ENCODE measurements at places on chromosomes 12 and 14.

DNA sequence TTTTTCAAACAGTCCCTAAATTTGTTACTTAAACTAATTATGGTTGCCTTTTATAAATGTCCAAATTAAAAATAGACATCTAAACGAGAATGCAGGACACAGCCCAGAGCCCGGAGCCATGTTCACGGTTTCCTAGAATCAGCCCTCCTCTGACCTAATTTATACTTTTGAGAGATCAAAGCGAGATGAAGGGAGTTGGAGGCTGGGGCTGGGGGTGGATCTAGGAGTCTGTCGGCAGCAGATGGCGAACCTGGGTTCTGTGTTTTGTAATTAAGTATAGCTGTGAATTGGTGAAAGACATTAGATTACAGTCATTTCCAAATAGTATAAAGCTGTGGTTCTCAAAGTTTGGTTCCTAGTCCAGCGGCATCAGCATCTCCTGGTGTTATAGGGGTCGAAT is 210.1 kb downstream of the SLC41A2 start:
- DNase-seq = peak; percentile 39

DNA sequence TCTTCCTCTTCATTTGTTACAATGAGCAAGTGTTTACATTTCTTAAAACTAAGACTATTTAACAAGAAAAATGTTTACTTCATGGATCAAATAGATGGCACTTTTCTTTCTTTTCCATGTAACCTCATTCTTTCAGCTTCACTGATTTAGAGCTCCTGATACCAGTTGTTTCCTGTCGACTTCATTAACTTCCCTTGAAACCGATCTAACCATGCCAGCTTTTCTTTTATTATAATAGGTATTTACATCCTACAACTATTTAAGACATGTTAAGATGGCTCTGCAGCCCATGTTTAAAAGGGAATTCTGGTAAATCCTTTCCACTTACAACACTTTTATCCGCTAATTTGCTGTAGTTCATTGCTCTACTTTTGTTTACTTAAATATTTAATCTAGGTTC is 107.3 kb upstream of the DCN start:
- no peak for DNase-seq

- no peak for DNase-seq
Measured at GRCh38 chr12:109881752-109882151, 1.4 kb upstream of the GLTP start.

DNA sequence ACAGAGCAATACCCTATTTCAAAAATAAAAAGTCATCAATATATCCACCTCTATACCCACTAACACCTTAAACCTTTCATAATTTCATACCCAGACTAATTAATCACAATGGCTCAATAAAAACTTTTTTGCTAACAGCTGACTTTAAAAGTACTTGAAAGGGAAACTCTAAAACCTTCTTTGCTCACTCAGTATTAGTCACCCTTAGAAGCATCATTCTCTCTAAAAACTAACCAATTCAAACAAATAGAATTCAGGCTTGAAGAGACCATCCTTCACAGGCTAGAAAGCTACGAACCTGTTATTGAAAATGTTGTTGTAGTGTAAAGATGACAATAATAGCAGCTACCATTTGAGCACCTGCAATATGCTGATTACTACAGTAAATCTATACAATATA is 37.2 kb downstream of the HECTD1 start:
- DNase-seq = no peak

- no peak for DNase-seq
Measured at GRCh38 chr12:52087961-52088820, 8.7 kb downstream of the SMIM41 start.

DNA sequence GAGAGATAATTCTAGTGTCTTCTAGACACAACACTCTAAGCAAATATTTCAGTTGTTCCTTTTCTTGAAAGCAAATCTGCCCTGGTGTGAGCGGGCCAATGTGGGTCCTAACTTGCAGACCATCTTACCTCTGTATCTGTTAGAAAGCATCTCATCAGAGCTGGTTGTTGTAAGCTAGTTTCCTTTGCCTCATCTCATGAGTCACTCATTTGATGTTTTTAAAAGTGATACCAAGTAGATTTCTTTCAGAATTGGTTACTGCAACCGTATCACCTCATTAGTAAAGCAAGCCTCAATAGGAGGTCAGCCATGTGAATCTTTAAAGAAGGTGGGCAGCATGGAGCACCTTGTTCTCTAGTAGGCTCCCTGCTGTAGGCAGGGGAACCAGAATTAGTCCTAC is 78.6 kb downstream of the DAAM1 start:
- no peak for DNase-seq

DNA sequence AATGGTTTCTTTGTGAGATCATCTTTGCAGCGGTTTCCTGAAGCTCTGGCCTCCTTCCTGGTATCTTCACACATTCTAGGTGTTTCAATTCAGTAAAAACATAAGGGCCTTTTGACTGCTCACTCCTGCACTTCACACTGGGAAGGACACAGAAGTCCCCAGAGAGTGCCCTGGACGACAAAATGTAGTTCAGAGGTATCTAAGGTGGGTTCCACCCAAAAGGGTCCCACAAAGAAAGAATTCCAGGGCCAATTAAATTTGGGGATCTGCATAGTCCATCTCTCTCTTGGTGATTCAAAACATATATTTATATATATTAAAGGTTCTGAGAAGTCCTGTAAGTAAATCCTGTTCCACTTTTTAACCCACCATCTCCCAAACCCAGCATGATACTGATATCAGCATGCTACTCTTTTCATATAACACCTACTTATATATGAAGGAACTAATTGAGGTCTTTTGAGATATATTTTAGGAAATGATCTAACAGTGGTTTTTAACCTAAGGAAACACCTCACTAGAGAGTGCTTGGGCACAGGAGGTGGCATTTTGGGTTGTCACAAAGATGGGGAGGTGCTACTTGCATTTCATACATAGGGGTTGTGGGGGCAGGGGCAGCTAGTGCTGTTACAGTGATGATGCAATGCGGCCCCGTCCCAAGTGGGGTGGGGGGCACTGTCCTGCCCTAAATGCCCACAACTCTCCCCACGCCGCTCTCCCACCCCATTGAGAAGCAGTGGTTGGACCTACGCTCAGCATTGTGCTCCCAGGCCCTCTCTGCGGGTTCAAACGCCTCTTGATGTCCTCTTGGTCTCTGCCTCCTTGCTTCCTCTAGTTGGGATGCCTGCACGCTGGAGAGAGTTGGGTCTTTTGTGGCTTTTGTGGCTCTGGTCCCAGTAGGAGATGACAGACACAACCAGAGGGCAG is 109.4 kb downstream of the ARF6 start:
- DNase-seq = peak; percentile 84

DNA sequence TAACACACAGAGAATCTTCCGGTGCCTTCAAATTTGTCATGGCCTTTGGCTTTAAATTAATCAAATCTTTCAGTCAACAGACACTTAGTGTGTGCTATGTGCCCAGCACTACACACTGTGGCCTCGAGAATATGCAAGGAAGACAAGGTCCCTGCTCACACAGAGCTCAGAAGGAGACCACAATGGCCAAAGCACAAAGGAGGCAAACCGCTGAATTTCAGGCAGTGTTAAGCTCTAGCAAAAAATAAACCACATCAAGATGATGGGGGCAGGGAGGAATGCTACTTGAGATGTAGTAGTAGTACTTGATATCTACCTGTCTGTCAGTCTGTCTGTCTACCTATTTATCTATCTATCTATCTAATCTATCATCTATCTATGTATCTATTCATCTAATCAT is 227.9 kb downstream of the TMEM132D start:
- DNase-seq = no peak

GRCh38 chr12:124222368-124223245 is 72.3 kb upstream of the RFLNA start:
- DNase-seq = no peak

- DNase-seq = no peak
Measured at GRCh38 chr14:55180434-55180833, 11.0 kb downstream of the DLGAP5 start.

DNA sequence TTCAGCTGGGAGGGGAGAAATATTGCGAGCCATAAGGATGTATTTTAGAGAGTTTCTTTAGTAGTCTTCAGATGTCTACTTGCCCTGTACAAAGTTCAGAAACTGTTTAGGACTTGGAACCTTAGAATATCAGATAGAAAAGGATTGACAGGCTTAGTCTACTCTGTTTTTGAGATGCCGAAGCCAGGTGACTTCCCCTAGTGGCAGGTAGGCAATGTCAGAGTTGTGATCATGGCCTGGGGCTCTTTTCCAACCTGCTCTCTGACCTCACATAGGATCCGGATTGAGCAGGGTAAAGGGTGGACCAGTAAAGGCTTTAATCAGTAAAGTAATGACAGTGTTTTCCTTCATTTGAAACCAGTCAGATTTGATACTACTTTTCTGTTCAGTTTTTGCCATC is 59.6 kb downstream of the PRKCH start:
- no peak for DNase-seq

- DNase-seq = peak; percentile 49
Measured at GRCh38 chr14:104870368-104871144, 5.5 kb downstream of the CEP170B start.

- no peak for DNase-seq
Measured at GRCh38 chr14:82854131-82854530, 1320.5 kb upstream of the SEL1L start.

GRCh38 chr12:46400406-46400805 is 27.8 kb upstream of the SLC38A2 start:
- no peak for DNase-seq

GRCh38 chr12:54398995-54399793 is 14.7 kb upstream of the ZNF385A start:
- peak; percentile 90 for DNase-seq

- DNase-seq = no peak
Measured at GRCh38 chr12:129190827-129191226, 337.5 kb downstream of the GLT1D1 start.

- DNase-seq = no peak
Measured at GRCh38 chr14:36662258-36662542, 540 bp downstream of the PAX9 start.

DNA sequence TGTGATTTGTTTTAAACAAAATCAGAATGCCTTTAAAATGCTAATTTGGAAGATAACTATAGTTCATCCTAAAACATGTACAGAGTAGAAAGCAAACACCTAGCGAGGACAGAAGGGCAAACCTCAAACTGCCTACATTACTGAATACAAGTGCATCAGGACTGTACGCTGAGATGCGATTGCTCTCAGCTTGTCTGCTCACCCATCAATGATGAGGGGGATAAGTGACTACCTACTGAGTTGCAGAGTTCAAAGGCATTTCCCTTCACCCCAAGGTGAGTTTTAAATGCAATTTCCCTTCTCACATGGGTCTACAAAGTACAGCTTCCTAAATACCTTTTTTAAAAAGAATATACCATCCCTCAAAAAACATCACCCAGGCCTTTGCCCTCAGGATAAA is 52.9 kb downstream of the PHLDA1 start:
- DNase-seq = no peak

DNA sequence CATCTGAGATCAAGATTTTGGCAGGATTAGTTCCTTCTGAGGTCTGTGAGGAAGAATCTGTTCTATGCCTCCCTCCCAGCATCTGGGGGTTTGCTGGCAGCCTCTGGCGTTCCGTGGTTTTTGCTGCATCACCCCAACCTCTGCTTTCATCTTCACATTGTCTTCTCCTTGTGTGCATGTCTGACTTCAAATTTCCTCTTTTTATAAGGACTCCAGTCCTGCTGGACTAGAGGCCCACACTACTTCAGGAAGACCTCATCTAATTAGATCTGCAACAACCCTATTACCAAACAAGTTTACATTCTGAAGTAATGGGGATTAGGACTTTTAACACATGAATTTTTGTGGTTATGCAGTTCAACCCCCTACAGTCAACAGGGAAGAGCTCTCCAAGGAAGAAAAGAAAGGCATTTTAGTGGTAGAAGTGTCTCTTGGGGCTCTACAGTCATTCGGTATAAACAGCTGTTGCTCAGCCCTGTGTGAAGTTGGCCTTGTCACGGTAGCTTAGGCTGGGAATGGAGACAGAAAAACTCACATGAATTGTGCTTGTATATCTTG is 89.7 kb downstream of the CAND1 start:
- no peak for DNase-seq

- no peak for DNase-seq
Measured at GRCh38 chr14:82595466-82595865, 1061.8 kb upstream of the SEL1L start.

DNA sequence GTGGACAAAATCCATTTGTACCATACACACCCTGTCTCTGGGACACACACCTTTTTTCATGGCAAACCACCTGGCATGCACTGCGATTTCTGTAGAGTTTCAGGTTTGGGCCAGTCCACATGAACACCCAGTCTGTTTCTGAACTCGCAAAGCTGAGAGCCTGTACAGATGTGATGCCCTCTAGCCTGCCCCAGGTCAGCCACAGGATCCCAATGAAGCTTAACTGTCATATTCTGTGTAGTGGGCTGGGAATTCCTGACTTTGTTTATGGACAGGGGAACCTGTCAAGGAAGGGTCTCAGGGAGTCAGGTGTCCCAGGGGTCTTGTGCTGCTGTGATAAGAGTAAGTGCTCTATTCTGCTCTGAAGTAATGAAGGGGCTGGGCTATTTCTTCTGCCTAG is 39.8 kb downstream of the CPM start:
- DNase-seq = no peak

DNA sequence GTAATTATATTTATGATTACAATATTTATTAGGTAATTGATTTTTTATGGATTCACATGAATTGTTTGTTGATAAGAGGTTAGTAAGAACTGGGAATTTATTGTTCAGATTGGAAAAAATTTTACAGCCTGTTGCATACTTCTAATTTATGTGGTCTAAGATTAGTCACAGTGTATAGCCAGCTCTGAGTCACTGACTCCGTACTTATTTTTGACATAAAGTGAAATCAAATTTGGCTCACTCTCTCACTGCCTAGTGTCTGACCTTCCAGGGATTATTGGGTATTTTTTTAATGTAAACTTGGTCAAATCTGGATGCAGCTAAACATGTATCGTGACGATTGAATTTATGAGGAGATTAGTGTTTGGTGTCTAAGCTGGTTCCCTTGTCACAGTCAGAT is 109.3 kb downstream of the PTPRQ start:
- DNase-seq = no peak

- DNase-seq = no peak
Measured at GRCh38 chr14:69471916-69472315, 12.6 kb upstream of the PLEKHD1 start.

- no peak for DNase-seq
Measured at GRCh38 chr14:33773205-33774030, 177.5 kb downstream of the EGLN3 start.

GRCh38 chr12:89181271-89181920 is 170.9 kb downstream of the DUSP6 start:
- no peak for DNase-seq

DNA sequence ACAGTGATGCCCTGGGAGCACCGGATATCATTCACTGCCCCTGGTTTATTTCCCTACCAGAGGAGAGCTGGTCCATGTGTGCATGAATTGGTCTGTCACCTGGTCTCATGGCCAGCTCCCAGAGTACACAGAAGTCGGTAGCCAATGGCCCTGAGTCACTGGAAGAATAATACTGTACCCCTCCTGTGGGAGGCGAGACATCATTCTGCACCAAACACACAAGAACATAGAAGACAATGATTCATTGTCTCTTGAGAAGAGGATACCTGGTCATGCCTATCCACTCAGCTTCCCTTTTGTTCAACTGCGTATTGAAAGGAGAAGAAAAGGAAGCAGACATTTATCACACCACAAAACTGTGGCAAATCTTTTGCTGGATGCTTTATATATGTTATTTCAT is 216.2 kb downstream of the DPF3 start:
- no peak for DNase-seq

Data from activated CD4-positive, alpha-beta T cell treated with anti-CD3 and anti-CD28 coated beads, Interleukin-2, amount 10 ng/mL, durations not matched to agents 7 days and 5 days (primary cell).